Stimulated activated CD8-positive, alpha-beta memory T cell treated with anti-CD3 and anti-CD28 coated beads, Interleukin-4, amount 100 ng/mL, for 1 hour (primary cell): ENCODE measurements at places on chromosomes 3 and 15.

GRCh38 chr15:73054417-73054953, 2.2 kb downstream of the NEO1 start:
- no peak for DNase-seq

DNA sequence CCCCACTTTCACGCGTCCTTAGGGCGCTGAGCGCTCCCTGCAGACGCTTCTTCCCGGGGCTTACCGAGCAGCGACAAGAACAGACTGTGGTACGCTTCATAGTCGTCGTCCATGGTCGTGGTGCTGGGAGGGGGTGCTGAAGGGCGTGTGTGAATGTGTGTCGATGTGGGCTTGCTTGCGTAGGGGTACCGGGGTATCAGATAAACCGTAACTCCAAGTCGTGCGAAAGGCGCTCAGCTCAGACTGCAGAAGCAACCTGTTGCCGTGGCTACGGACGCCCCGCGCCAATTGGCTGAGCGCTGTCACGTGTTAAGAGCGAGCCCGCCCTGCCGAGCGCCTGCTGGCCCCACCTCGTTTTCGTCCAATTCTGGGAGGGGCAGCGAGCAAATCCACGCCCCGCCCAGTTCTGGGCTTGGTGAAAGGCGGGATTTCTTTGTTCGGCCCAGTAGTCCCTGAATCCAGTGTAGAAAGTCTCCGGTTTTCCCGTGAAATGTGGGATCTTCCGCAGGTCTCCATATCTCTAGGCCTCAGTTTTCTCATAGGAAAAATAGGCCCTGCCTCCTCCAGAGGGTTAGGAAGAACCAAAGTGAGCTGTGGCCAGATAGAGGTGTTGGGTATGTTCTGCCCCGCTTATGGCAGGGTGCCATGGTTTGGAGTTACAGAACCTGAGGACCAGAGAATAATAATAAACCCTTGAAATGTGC, at the start of gene EFCAB12:
Gene EFCAB12 (minus strand): TSS at position 261 of the 704 bp plus-strand sequence. CDS start 148 bp downstream, at position 113.
- peak; percentile 61 for DNase-seq

GRCh38 chr3:123788710-123789109, 95.4 kb downstream of the MYLK start:
- no peak for DNase-seq

GRCh38 chr3:129695230-129695629, 88.8 kb upstream of the PLXND1 start:
- no peak for DNase-seq

DNA sequence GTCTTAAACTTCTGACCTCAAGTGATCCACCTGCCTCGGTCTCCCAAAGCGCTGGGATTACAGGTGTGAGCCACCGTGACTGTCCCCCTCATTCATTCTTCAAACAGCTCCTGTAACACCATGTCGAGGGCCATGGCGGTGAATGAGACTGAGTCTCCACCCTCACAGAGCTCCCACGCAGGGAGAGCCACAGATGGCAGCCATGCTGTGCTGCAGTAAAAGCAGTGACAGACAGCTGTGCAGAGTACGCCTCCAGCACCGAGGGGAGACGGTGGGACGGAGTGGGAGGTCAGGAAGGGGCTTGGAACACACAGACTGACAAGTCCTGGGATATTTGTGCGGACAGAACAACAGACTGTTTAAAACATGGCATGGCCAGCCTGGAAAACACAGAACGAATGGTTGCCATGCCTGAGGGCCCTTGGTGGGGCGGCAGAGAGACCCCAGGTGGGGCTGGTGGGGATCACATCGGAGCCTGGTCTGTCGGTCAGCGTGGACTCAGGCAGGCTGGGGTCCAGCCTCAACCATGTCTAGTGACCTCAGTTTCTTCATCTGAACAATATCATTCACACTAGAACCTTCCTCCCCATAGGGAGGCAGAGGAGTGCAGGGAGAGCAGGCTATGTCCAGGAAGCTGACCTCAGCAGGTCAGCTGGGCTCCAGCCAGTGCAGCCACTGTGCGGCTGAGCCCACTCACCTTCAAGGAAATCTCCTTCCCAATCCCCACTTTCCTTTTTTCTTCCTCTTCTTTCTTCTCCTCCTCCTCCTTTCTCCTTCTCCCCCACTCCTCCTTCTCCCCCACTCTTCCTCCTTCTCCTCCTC, 20.6 kb upstream of the LCTL start:
- no peak for DNase-seq

DNA sequence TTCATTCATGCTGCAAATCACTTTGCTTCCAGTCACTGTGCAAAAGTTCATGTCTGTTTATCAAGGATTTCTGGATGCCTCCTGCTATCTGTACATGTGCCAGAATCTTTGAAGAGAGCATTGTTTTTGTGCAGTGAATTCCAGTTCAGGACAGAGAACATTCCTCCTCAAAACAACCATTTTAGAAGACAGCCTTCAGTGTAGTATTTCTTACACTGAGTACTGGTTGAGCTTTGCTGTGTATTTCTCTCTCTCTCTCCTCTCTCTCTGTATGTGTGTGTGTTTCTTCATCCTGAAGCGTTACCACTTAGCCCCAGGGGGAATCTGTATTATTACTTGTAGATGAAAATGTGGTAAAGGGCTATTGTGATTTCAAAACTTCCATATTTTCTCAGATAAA, 123.8 kb upstream of the CHL1 start:
- no peak for DNase-seq

DNA sequence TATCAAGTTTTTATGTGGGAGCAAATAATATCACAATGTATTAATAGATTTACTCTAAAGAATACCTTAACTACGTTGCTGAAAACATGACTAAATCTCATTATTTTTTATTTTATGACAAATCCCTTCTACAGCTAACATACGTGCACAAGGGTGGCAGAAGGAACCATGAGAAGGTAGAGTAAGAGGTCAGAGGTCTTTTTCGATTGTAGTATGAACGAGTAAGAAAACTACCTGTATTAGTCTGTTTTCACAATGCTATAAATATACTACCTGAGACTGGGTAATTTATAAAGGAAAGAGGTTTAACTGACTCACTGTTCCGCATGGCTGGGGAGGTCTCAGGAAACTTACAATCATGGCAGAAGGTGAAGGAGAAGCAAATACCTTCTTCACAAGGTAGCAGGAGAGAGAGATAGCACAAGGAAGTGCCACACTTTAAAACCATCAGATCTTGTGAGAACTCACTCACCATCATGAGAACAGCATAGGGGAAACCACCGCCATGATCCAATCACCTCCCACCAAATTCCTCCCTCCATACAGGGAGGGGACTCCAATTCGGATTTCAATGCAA, 95.3 kb downstream of the SUCLG2 start:
- no peak for DNase-seq

- no peak for DNase-seq
These were observed 38.2 kb downstream of the ABI3BP start for GRCh38 chr3:100954990-100955389.

GRCh38 chr3:181687731-181688130, 24.0 kb upstream of the SOX2 start:
- no peak for DNase-seq

- peak; percentile 49 for DNase-seq
These were observed 40.4 kb downstream of the BHLHE40 start for GRCh38 chr3:5019411-5020241.

- no peak for DNase-seq
These were observed at the start of gene CCR8 for GRCh38 chr3:39329493-39329892. Gene CCR8 (plus strand): TSS chr3:39329709. CDS start chr3:39332332, 2,623 bp downstream.

GRCh38 chr15:36491912-36492311, 87.5 kb upstream of the CDIN1 start:
- DNase-seq, result no peak

GRCh38 chr3:197737749-197738462, 1.2 kb upstream of the RUBCN start:
- no peak for DNase-seq

GRCh38 chr3:188936597-188937107, 235.1 kb upstream of the TPRG1 start:
- no peak for DNase-seq

- no peak for DNase-seq
These were observed at the start of gene NUP210 for GRCh38 chr3:13420045-13420830. Gene NUP210 (minus strand): TSS chr3:13420322. CDS start chr3:13420226, 96 bp downstream.
